HCT116 (cell line): ENCODE measurements at places on chromosomes 12 and 14. TPM values are rescaled to one million over a fixed set of nuclear protein-coding genes. Genes with fewer than 3 reads are reported as not detected.

DNA sequence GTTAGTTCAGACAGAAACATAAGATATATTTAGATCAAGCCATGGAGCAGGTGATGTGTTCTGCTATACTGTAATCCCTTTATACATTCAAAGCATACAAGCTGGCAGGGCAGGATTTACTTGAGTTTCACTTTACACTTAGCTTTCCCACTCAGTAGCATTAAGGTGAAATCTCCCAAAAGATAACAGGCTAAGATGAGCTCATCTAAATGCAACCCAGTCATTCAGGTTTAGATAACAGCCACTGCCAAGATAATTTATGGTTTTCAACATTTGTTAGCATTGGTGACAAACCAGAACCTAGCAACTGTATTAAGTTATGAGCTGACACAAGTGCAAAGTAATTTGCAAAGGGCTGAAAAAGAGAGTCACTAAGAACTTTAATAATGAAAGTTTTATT, 925.1 kb upstream of the ATXN7L3B start:
- no peak overlapping the region for H3K27ac ChIP-seq
- no peaks in the 10 kb centered on the region for H3K36me3 ChIP-seq
- no peaks in the 10 kb centered on the region for H3K4me1 ChIP-seq
- H3K27me3 ChIP-seq: no peaks in the 10 kb centered on the region
- H3K4me3 ChIP-seq: no peak overlapping the region

DNA sequence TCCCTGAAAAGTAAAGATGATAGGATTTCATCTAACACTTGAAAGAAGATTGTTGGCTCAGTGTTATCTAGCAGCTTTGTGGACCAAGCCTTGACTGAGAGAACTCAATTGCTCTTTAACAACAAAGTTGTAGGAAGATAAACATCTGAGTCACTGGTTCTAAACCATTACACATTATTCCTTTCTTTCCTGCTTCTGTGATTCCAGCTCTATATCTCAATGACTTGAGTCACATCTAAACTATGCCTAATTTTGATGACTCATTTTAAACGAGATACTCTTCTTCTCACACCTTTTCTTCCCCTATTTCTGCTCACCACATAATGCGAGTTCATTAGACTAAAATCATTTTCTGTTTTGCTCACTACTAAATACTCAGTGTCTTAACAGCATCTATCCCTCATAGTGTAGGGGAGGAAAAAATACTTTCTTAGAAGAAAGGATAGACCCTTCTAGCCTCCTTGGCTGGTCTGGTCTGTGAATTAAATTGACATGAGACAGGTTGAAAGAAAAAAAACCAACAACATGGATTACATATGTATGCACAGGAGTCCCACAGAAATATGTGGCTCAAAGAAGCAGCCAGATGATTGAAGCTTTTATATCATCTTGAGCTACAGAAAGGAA, 201.4 kb downstream of the C12orf50 start:
- no peak overlapping the region for H3K27ac ChIP-seq

DNA sequence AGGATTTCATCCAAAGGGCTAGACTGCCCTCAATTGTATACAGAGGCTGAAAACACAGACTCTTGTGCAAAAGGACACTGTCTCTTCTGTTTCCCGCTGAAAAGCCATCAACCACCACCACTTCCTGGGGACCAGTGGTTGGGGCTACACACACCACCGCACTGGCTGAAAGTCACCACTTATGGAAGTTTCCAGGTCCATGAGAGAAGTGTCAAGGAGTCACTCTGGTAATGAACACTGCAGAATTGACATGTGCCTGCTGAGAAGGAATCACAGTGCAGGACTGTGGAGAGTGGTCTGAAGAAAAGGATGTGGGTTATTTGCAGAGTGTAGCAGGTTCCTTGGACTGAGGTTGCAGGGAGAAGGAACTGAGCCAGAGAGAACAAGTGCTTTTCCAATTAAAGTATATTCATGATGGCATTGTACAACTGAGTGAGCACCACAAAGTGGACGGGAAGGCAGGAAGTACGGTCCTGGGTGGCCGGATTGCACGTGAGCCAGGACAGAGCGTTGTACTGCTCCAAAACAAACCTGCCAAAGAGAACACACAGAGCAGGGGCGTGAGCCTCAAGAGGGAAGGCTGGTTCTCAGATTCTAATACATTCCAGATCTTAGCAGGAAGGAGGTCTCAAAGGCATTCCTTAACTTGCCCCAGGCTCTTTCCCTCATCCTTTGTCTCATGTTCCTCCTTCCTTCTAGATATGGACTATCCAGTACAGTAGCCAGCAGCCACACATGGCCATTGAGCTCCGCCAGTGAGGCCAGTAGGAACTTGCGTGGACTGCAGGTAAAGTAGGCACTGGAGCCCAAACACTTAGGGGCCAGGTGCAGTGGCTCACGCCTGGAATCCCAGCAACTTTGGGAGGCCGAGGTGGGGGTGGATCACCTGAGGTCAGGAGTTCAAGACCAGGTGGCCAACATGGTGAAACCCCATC, 316.4 kb downstream of the MED13L start:
- peaks cover 5% of the 10 kb centered on the region; the same call in 1 of the 2 replicates for H3K4me1 ChIP-seq
- no peak overlapping the region for H3K27ac ChIP-seq
- DNase-seq: no peak
- peaks cover 62% of the 10 kb centered on the region for H3K36me3 ChIP-seq
- H3K27me3 ChIP-seq: no peaks in the 10 kb centered on the region

DNA sequence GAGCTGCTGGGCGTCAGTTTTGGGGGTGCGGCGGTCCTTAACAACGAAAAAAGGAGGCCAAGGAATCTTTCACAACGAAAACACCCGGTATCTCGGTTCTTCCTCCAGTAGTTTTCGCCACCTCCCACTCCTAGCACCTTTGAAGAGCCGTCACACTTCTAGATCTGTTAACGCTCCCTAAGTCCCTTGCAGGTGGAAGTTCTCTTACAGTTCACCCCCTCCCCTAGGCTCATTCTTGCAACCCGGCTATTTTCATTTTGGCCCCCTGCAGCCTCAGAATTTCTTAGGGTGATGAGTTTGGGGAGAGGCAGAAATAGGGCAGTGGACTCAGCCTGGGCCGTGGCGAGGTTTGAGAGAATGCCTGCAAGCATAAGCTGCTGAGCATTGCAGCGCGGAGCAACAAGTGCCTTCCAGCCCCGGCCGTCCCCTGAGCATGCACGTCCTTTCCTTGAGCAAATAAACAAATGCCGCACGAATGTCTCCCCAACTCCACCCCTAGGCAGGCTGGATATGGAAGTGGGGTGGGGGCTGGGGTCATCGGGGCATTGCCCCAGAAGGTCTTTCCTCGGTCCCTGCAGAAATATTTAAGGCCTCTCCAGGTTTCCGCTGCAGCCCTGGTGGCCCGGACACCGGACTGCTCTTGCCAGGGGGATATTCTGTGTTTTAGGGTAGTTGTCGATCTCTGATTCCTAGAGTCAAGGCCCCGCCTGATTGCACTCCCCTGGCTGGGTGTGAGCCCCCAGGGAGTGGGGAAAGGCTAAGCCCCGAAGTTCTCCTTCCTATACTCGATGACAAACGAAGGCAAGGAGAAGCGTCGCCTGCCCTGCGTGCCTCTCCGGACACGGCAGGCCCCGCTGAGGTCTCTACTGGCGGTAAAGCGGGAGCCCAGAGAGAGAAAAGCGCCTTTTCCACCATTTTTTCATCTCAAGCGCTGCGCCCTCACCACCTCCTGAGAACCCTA, 1.6 kb downstream of the RFX4 start:
- H3K36me3 ChIP-seq: no peaks in the 10 kb centered on the region
- H3K27ac ChIP-seq: no peak overlapping the region
- DNase-seq: no peak
- no peak overlapping the region for H3K4me3 ChIP-seq
- peaks cover 14% of the 10 kb centered on the region; the same call in 1 of the 2 replicates for H3K27me3 ChIP-seq

AQP2 gene
- total RNA-seq: not detected

LALBA gene
- total RNA-seq: not detected
